Effector memory CD8-positive, alpha-beta T cell (primary cell): ENCODE measurements at places on chromosomes 1 and 21.
A peak's percentile ranks its signal among the peaks of the same experiment; 100 is the strongest.

DNA sequence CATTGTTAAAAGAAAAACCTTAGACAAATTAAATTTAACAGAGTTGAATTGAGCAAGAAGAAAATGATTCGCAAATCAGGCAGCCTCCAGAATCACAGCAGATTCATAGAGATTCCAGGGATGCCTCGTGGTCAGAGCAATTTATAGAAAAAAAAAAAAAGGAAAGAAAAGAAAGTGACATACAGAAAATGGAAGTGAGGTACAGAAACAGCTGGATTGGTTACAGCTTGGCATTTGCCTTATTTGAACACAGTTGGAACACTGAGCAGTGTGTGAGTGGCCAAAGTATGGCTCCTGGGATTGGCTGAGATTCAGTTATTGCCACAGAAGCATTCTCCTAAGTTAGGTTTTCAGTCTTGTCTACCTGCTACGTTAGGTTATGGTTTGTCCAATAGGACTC is 9.1 kb upstream of the C21orf91 start:
- no peak for DNase-seq

DNA sequence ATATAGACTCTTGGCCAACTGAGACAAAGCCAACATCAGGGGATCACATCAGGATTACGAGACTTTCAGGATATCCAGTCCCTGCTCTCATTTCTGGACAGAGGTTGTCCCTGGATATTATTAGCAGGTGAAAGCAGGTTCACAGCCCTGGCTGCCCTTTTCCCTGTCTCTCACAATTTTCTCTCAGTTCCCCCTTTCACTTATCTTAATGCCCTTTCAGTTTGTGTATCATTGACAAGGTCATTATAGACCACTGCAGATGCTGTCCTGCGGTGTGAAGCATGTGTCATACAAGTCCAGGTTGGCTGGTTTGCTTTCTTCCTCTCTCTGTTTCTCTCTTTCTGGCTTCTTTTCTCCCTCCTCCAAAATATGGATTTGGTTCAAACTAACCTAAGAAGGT is 2.1 kb upstream of the KLHDC9 start:
- no peak for DNase-seq

GRCh38 chr1:208202333-208202995 is 41.7 kb downstream of the PLXNA2 start:
- DNase-seq, result no peak

- DNase-seq, result no peak
These were observed 14.8 kb upstream of the PTPRC start for GRCh38 chr1:198623752-198624647.

- DNase-seq, result peak; percentile 69
These were observed 4.5 kb downstream of the HDGF start for GRCh38 chr1:156746728-156747631.

GRCh38 chr1:10228528-10228927 is 18.2 kb downstream of the KIF1B start:
- DNase-seq, result no peak

- DNase-seq, result no peak
These were observed 114.1 kb downstream of the LHX4 start for GRCh38 chr1:180343921-180344769.

- peak; percentile 34 for DNase-seq
These were observed 15.7 kb upstream of the PDXK start for GRCh38 chr21:43703035-43703880.

DNA sequence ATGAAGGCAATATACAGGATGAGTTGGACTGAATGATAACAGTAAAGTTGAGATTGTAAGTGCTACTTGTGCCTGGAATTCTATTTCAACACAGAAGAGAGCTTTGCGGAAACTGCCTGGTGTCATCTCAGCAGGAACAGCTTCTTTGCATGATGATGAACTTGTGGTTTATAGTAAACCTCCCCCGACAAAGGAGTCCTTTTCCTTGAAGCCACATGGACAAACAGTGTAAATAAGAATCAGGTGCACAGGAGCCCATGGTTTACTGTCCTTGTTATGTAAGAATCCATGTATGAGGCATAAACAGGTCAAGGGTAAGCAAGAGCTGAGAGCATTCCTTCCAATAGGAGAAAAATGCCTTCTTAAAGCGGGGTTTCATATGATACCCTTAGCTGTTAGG is 66.2 kb downstream of the PCNX2 start:
- DNase-seq, result no peak

GRCh38 chr1:240217403-240217802 is 125.7 kb downstream of the FMN2 start:
- DNase-seq, result no peak

- DNase-seq, result no peak
These were observed 1156.6 kb downstream of the PLA2G4A start for GRCh38 chr1:187985145-187985896.

- no peak for DNase-seq
These were observed 3.6 kb upstream of the VSIG8 start for GRCh38 chr1:159866066-159866465.

DNA sequence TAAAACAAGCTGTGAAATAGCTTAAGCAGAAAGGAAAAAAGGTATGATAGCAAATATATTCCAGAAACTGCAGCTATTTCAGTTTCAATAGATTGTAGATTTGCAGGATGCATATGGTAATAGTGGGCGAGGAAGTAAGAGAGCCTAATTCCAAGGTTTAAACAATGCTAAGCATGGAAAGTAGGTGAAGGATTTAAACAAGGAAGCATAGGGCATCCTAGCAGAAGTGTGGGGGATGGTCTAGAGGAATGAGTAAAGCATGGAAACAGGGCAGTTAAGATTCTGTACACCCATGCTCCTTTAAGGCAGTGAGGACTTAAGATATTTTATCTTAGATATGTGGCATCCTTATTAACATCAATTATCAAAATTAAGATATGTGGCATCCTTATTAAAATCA is 2.6 kb downstream of the IVNS1ABP start:
- no peak for DNase-seq

- DNase-seq, result no peak
These were observed 251.4 kb downstream of the MATN1 start for GRCh38 chr1:30472009-30472408.

- no peak for DNase-seq
These were observed 19.0 kb downstream of the GNG12 start for GRCh38 chr1:67814121-67814772.

DNA sequence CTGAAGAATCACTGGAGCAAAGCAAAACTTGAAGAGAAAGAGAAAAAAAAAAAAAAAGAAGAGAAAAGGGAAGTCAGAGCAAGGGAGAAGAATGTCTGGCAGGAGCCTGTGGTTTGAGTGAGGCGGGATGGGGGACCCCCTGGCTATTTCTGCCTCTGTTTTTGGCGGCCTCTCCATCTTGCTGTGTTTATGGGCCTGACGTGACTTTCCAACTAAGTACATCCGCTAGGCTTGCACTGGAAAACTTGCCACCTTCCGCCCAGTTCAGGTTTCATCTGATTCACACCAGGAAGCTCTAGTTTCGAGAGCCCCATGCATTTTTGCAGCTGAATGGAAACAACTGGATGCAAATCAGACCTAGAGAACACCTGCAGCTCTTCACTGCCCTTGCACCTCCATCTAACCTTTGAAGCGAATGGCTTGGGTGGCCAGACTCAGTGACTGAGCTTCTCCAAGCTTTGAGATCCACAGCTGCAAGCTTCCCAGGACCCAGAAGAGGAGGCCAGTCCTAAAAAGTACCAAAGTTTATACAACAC is 28.0 kb downstream of the TBX15 start:
- DNase-seq, result no peak

DNA sequence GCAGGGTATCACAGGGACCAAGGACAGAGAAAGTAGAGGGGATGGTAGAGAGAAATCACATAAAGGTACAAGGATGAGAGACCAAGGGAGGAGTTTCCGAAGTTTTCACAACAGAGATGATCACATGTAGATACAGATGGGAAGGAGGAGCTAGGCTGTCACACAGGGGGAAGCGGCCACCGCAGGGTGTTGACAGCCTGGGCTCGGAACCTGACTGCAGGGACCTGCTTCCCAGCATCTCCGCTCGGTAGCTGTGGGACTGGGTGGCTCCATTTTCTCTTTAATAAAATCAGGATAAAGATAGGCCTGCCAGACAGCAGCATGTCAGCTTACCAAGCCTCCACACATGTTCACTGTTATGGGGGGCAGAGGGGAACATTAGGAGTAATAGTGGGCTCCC is 32.3 kb downstream of the CDCA8 start:
- DNase-seq, result no peak
